Activated T-cell treated with anti-CD3 and anti-CD28 coated beads, Interleukin-2, amount 50 U/mL, for 4 hours (primary cell): ENCODE measurements at places on chromosomes 5 and 9. TPM values are rescaled to one million over a fixed set of nuclear protein-coding genes. Genes with fewer than 3 reads are reported as not detected.

- no peak for DNase-seq
Observed at GRCh38 chr9:97293207-97293721, 14.2 kb upstream of the CCDC180 start.

- no peak for DNase-seq
Observed at GRCh38 chr5:64532657-64533056, 26.8 kb downstream of the RGS7BP start.

The PCDHB8 gene
- not detected for total RNA-seq

- no peak for DNase-seq
Observed at GRCh38 chr9:19229595-19230354, 718 bp upstream of the DENND4C start.

DNA sequence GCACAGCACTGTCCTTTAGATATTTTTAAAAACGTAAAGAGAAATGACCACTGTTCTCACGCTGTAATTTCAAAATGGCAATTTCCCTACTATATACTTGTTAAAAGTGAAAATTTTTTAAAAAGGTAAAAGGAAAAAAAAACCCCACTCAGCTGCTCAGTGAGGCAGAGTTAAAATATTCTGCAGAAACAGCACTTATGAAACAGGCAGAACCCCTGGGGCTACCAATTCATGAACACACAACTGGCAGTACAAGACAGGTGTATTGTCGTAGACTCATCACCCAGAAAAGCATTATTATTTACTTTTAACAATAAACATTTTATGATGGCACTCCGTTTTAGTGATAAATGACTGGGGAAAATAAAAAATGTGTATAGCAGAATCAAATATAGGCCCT is 1.5 kb upstream of the RASGRF2 start:
- DNase-seq = no peak

DNA sequence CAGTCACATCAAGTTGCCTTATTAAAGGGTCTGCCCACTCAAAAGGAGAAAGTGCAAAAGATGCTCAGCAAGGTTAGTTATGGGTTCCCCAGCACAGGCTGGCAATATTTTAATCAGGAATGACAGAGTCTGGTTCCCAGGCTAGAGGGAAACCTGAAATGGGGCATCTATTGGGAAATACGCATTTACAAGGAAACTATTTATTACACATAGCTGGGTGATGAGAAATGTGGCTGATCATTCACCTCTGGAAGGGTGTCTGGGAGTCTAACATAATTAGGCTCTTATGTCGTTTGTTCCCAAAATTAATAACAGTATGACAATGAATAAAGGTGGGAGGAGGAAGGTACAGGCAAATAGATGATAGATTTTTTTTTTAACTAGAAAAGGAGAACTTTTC is 314.7 kb downstream of the ENC1 start:
- DNase-seq = no peak

DNA sequence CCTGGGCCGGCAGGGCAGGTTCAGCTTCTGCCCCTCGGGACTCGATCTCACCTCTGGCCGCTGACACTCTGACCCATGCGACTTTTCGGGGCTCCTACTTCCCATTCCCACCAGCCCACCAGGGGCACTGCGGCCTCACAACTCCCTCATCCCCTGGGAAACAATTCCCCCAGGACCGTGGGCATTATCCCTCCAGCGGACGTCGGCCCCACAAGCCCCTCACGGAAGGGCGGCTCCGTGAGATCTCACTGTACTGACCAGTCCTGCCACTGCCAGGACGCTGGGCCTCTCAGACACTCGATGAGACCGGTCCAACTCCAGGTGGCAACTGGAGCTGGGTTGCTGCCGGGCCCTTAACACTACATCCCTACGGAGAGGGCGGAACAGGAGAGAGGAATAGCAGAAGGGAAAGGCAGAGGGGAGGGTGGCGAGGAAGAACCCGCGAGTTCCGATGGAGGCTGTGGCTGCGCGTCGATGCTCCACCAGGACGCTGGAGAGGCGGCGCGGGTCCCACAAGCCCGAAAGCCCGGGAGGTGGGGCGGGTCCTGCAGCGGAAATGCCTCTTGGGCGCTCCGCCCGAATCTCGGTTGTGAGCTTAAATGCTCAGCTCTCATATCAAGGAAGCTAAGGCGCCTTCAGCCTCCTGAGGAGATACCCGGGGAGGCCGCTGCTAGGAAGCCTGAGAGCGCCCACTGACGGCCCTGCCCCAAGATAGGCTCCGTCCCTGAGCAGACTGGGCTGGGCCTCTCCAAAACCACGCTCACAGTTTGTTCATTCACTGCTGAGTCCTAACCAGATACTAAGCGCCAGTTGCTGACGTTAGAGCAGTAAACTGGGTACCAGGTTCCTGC is 36.3 kb downstream of the VCP start:
- peak; percentile 18 for DNase-seq

DNA sequence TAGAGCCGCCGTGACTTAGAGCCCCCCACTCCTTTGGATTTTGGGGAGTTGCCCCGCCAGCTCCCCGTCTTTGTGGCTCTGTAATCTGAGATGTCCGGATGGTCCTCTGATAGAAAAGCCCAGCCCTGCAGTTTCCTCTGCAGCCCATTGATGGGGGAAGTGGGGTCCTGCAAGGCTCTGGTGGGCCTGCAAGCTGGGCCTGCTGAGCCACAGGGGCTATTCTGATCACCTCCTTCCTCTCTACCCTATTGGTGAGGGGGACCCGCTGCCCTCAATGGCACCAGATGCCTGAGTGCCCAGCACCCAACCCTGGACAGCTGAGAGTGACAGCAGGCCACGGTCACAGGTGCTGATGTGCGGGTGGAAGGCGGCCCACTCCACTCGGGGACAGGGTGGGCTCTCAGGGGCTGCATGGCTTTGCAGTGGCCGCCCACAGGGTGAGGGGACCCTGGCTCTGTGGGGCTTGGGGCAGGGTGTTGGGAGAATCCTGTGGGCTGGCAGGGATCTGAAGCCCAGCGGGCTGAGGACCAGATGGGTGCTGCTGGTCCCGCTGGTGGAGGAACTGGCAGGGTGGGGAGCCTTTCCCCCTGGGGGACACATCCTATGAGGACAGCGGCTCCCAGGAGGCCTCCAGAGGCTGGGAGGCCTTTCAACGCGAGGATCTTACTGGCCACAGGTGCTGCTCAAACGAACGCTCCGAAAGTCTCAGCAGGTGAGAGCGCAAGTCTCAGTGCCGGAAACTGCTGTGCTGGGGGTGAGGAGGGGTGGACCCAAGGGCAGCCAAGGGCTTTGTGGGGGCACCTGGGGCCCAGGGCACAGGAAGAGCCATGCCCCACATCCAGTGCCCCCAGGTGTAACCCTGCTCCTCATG is 30.0 kb upstream of the LPCAT1 start:
- DNase-seq = no peak

- DNase-seq = no peak
Observed at GRCh38 chr5:94031631-94032030, 290.2 kb upstream of the POU5F2 start.

- DNase-seq = no peak
Observed at GRCh38 chr9:107681988-107682387, 192.4 kb upstream of the KLF4 start.

GRCh38 chr5:74990194-74990593 is 62.2 kb downstream of the GCNT4 start:
- no peak for DNase-seq

DNA sequence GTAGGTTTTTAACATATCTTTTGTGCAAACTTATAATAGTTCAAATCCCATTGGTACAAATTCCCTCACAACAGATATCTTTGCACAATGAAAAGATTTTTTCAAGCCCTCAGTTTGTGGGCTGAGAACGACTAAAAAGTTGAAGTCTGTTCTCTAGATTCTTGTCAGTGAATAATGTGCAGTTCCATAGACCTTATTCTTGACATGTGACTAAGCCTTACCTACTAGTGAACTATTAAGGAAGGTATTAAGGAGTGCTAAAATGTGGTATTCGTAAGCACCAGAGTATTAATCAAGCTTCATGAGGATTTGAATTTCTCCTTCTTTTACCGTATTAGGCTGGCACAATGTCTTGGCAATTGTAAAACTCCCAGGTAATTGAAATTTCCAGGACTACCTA is 205.6 kb upstream of the DMRTA1 start:
- DNase-seq = no peak

The SHISAL2B gene
- total RNA-seq = not detected

The TGFBR1 gene
- 14.6 TPM for total RNA-seq

The AMBP gene
- total RNA-seq = 1.7 TPM

DNA sequence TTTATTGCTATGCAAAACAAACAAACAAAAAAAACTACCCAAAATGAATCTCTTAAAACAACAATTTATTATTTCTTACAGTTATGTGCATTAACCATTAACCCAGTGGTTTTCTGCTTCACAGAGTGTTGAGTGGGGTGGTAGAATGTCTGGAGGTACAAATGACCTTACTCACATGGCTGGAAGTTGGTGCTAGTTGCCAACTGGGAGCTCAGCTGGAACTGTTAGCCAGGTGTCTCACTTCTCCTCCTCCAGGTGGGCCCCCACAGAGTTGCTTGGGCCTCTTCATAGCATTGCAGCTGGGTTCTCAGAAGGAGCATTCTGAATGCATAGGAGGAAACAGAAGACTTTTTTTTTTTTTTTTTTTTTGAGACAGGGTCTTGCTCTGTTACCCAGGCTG is 10.5 kb upstream of the B4GALT1 start:
- DNase-seq = no peak

DNA sequence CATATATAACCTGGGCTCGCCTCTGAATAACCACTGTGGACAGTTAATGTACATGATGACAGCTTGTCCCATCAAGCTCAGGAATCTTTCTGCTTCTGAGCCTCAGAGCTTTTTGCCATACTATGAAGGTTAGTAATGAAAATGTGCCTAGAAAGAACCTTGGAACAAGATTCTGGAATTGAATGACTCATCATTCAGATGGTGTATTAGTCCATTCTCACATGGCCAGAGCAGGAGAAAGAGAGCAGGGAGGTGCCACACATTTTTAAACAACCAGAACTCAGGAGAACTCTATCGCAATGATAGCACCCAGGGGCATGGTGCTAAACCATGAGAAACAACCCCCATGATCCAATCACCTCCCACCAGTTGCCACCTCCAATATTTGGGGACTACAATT is 542.1 kb downstream of the PRR16 start:
- DNase-seq = no peak

DNA sequence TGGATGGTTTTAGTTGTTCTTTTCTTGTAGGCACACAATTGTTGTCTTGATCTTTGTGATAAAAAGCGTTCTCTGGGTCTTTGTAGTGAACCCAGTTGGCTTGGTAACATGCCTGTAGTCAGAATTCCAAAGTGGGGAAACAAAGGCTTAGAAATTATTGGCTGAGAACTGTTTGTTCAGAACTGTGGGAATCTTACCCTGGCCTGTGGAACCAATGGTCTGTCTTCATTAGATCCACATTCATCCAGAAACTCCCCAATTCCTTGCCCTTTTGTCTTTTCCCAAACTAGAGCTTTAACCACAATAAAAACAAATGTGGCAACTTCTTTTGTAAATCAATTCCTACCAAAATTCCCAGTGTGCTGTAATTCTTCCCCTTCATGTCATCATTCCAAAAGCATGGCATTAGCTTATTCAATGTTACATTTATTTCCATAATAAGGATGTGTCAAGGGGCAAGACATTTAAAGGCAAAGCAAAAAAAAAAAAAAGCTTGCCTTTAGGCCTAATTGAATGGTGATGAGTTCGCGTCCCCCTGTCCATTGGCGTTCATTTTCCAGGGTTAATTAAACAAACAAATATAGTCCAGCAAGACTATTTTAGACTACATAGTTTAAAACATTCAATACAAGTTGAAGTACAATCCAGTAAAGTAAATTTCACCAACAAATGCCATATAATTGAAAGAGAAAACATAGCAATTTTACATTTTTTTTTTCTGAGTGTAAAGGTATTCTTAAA is 249.8 kb upstream of the ZNF608 start:
- no peak for DNase-seq
